ENCODE measurements at places on chromosomes 7 and 10.

GRCh38 chr7:20402747-20403230 is 72.1 kb downstream of the ITGB8 start:
- no peak for DNase-seq

- DNase-seq, result no peak
Observed at GRCh38 chr7:34530259-34530658, 127.8 kb upstream of the NPSR1 start.

DNA sequence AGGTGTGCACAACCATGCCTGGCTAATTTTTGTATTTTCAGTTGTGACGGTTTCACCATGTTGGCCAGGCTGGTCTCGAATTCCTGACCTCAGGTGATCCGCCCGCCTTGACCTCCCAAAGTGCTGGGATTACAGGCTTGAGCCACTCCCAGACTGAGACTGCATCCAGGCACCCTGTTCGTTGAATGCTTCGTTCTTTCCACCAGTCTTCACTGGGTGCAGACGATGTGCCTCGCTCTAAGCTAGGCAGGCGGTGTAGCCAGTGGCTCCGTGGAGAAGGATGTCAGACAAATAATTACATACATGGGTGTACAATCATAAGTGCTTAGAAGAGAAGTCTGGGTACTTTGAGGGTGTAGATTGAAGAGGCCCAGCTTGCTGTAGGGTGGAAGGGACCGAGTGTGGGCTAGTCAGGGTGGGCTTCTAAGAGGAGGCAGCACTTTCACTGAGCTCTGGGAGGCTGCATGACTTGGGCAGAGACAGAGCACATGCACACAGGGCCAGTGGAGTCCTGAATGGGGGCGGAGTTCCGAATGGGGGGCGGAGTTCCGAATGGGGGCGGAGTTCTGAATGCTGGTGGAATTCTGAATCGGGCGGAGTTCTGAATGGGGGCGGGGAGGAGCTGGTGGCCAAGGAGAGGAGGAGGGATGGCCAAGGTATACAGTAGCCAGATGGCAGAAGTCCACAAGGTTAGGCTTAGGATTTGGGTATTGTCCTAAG is 74.3 kb downstream of the COL26A1 start:
- DNase-seq, result no peak

GRCh38 chr7:13077466-13077865 is 390.0 kb downstream of the ARL4A start:
- no peak for DNase-seq

DNA sequence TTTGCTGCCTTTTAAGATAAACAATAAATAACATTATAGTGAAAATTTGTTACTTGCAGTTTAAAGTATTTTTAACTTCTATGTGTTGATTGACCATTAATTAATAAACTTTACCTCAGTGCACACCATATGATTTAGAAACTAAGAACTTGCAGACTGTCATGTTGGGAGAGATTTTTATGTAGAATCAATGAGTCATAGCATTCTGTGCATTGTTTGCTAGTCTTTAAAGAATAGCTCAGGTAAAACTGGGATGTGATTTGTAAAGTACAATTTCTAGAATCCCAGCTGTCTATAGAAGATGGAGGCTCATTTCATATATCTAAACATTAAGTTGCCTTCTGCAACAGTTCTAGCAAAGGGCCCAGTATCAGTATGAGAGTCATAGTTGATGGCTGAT is 199.6 kb upstream of the SEMA3A start:
- DNase-seq, result no peak

- DNase-seq, result no peak
Observed at GRCh38 chr10:74889662-74889998, 63.2 kb downstream of the KAT6B start.
